ENCODE measurements at places on chromosomes 7 and 10.

DNA sequence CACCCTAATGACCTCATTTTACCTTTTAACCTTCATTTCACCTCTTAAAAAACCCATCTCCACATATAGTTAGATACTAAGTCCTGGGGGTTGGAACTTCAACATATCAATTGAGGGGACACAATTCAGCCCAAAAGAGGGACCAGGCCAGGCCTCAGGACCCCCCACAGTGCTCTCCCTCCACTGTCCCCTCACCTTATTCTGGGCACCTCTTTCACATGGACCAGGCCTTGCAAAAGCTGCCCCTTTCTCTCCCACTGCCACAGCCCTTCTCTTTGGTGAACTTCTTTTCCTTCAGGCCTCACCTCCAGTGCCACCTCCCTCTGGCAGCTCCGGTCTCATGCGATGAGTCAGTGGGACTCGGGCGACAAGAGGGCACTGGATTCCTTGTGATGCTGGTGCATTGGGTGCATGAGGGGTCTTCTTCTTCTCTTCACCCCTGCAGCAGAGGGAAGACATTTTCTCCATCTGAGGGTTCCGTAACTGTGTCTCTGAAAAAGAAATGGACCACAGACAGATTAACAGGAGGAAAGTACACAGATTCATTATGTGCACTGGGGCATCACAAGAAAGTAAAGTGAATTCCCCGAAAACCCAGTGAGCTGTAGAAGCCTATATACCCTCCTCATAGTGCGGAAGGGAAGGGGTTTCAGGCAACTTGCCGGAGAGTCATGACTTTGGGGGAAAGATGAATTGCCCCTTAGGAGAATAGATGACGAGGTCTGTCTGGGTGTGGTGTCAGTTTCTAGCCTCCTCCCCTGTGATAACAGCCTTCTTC lies 288.7 kb upstream of the IGFBP3 start:
- DNase-seq = no peak

DNA sequence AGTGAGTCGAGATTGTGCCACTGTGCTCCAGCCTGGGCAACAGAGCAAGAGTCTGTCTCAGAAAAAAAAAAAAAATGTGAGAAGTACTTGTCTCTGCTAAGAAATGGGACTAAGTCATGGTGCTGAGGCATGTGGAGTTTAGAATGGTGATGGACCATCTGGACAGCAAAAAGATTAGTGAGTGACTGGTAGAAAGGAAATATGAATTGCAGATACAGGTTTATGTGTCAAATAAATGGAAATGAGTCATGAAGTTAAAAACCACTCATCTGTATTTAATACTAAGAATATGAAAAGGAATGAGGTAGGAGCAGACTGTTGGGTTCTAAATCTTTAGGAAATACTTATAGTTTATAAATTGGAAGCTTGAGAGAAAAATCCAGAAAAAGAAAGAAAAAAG lies 625.7 kb upstream of the ANKRD30A start:
- peak; percentile 60 for DNase-seq

DNA sequence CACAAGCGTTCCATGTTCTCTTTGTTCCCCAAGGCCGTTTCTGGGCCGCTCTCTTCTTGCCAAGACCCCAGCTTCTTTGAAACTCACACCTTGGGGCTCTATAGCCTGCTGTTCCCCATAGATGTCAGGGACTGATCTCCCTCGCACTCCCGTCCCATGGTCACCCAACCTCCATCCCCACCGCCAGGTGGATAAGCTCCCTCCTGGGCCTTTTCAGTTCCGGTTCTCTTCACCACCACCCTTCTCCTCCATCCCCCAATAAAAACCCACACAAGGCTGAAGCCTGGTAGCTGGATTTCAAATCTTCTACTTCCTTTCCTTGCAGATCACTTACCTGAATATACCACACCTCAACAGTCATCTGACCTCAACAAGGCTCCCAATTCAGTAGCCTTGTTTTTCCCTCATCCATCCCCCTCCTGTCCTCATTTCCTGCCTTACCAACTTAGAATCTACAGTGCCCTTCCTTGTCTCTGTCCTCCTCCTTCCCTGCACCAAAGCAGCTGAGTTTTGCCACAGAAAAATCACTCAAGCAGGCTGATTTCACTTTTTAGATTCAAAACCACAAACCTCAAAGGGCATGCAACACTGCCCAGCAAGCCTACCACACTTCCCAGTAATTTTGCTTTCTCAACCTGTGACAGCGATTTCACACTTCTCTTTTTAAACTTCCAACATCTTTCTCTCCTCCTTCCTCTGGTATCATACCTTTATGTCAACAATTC lies 7.7 kb downstream of the SLC37A3 start:
- no peak for DNase-seq

DNA sequence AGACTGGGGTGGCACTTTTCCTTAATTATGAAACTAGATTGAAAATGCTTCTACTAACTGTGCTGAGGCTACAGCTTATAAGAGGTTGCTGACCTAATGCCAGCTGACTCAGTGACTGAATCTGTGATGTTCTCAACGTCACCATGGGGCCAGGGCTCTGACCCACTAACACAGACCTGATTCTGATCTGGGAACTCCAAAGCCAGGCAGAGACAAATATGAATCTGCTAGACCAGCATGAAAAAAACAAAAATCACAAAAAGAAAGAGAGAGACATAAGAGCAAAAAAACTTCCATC lies 16.1 kb downstream of the USP6NL start:
- DNase-seq = peak; percentile 34

Data from fibroblast of skin of right biceps (primary cell).